ENCODE measurements at places on chromosomes 7 and 10. TPM values are rescaled to one million over a fixed set of nuclear protein-coding genes. Genes with fewer than 3 reads are reported as not detected.

The ELMO1 gene
- 14.3 TPM for polyA plus RNA-seq

The FMC1 gene
- polyA plus RNA-seq, result 41.9 TPM

The OIT3 gene
- not detected for polyA plus RNA-seq

The STEAP4 gene
- polyA plus RNA-seq, result 13.1 TPM

The OR6V1 gene
- polyA plus RNA-seq, result not detected

The SLC16A9 gene
- polyA plus RNA-seq, result 0.12 TPM

The NME8 gene
- polyA plus RNA-seq, result not detected

The CHST3 gene
- 12.0 TPM for polyA plus RNA-seq

The CCDC3 gene
- polyA plus RNA-seq, result 5.2 TPM

The PRSS37 gene
- polyA plus RNA-seq, result not detected

The SLC26A3 gene
- polyA plus RNA-seq, result not detected

The GHRHR gene
- polyA plus RNA-seq, result not detected

The PTN gene
- polyA plus RNA-seq, result 23.0 TPM

The CELF2 gene
- polyA plus RNA-seq, result 13.0 TPM

The CTBP2 gene
- polyA plus RNA-seq, result 14.7 TPM
